Neural progenitor cell (in vitro differentiated cells): ENCODE measurements at places on chromosomes 13 and 19.

- DNase-seq: no peak
Measured at GRCh38 chr13:74105871-74106270, 28.3 kb downstream of the KLF12 start.

DNA sequence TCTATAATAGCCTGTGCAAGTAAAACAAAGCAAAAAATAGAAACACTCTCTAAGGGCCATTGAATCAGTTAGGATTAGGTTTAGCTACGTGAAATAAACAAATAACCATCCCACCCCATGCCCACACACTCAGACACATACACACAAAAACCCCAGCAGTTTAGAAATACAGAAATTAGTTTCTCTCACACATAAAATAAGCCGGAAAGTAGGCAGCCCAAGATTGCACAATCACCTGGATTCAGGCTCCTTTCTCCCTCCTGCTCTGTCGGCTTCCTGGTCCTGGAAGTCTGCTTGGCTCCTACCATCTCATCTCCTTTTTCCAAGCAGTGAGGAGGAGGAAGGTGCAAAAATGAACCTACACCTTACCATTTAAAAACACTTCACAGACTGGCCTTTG is 22.6 kb upstream of the USP12 start:
- no peak for DNase-seq

DNA sequence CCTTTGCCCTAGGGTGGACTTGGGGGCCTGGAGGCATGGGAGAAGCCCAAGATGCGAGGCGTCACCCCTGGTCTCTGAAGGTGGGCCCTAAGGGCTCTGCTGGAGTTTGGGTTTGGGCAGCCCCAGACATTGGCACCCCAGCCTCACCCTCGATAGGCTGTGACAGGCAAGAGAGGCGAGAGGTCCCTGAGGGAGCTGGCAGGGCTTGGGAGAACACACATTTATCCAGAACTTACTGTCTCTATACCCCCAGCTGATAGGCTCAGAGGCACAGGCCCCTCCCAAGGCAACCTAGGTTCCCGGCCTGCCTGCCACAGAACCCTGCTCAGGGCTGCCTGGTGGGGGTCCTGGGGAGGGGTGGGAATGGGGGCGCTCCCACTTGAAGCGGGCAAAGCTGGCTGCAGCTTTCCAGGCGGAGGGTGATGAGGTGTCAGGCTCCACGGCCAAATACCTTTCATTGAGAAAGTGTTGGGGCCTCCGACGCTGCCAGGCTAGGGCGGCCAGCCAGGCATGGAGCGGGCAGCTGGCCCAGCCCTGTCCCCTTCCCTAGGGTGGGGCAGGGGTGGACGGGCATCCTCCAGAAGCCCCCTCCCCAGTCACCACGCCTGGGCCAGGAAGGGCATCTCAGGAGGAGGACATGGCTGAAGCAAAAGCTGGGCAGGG is 9.7 kb downstream of the CILP2 start:
- DNase-seq: no peak

GRCh38 chr13:50452756-50453155 is 390.7 kb downstream of the DLEU7 start:
- DNase-seq: no peak

- DNase-seq: no peak
Measured at GRCh38 chr13:33612641-33613638, 205.0 kb upstream of the RFC3 start.

DNA sequence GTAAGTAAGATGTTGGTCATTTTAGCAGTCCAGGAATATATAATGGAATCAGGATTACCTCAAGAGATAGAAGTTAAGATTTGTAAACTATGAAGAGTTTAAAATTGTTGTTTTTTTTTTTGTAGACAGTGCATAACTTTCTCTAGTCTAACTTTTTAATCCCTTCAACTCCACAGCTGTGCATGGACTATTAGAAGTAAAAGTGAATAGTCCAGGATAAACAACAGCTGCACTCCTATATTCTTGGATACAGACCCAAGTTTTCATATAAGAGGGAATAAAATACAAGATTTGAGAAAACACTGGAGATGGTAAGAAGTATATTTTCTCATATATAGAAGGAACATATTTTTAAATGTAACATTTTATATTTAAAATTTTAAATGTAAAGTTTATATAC is 1509.9 kb downstream of the SLITRK5 start:
- DNase-seq: no peak

DNA sequence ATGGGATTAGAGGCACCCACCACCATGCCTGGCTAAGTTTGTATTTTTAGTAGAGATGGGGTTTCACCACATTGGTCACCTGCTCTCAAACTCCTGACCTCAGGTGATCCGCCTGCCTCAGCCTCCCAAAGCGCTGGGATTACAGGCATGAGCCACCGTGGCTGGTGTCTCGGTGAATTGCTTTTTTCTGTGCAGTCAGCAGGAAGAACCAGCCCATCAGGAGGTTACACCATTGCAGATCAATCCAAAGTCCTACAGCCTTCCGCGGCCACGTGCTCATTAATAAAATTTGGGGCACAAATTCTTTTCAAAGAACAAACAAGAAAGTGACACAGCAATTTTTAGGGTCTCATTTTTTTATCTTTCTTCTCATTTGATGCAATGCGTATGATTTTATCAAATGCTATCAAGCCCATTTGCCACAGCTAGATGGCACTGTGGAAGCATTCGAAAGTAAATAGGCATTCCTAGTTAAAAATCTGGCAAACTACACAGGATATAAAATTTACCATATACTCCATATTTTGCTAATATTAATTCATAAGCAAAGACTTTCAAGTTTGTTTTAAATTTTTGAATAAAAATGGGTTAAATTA is 54.4 kb upstream of the ZNF835 start:
- no peak for DNase-seq

DNA sequence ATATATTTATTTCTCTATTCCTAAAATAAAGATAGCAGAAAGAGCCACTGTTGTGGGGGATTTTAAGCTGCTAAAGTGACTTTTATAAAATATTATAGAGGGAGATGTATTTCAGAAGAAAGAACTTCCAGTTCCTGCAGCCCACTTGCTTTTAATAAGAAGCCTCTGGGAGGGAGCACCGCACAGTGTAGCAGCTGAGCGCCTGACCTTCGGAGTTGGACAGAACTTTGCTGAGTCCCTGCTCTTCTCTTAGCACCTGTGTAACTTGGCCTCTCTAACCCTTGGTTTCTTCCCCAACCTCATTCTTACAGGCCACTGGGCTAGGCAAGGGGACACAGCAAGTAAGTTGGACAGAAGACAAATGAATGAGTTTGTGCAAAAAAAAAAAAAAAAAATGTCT is 34.8 kb upstream of the TPTE2 start:
- no peak for DNase-seq

DNA sequence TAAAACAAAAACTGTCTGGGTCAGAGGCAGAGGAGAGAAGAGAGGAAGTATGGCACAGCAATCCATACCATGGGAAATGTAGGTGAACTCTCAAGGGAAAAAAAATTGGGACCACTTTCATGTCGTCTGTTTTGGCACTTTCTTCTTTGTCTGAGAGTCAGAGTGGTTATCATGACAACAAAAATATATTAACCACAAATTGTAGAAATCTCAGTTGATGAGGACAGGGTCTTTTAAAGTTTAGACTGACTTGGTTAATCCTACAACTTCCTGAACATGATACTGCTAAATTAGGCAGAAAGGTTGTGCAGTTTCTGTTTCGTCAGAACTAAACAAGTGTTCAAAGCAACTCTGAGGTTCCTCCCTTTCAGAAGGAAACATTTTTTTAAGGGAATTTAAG is 15.2 kb downstream of the KLF5 start:
- DNase-seq: no peak

DNA sequence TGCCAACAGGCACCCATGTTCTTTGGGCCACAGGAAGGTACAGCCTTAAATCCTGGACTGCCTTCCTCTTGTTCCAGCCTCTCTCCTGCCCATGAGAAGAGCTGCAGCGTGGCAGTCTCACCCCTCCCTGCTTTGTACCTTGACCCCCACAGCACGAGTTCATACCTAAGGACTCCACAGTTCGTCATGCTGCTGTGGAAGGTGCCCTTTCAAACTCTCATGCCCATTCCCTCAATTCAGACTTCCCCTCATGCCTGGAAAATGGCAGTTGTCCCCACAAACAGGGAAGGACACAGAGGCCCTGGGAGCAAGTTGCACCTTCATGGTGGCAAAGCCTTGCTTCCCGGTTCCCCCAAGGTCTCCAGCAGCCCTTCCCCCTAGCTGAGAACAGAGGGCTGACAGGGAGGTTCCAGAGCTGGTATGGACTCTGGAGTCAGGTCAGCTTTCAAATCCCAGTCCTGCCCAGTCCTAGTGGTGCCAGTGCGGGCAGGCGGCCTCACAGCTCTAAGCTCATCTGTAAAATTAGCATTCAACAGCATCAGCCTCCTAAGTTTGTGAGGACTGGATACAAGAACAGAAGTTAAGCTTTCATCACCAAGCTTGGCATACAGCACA is 8.6 kb downstream of the GSK3A start:
- DNase-seq: no peak

DNA sequence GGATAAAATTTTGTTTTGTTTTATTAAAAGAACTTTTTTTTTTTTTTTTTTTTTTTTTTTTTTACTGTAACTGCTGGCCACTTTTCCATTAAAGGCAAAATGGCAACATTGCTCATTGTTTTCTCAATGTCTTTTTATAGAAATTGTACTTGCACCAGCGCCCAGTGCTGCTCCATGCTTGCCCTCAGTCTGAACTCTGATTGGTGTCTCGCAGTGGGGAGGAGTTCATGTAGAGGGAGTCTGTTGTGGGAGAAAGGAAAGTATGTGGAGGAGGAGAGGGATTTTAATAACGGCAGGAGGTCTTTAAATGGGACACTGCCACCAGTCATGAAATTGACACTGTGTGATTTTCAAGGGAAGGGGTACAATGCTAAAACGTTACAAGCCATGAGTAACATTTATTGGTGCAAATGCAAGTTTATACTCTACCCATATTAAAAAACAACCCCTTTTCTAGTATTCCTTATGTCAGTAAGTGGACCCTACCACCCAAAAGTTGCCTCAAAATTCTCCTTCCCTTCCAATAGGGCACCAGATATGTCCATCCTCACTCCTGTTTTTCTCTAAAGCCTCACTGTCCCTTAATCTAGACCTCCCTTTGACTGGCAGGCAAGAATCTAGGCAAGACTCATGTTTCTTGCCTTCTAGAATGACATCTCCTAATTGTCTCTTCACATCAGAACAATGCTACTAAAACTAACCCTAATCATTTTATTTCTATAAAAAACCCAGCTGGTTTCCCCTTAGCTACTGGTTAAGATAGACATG is 3.2 kb downstream of the RASL11A start:
- DNase-seq: no peak

DNA sequence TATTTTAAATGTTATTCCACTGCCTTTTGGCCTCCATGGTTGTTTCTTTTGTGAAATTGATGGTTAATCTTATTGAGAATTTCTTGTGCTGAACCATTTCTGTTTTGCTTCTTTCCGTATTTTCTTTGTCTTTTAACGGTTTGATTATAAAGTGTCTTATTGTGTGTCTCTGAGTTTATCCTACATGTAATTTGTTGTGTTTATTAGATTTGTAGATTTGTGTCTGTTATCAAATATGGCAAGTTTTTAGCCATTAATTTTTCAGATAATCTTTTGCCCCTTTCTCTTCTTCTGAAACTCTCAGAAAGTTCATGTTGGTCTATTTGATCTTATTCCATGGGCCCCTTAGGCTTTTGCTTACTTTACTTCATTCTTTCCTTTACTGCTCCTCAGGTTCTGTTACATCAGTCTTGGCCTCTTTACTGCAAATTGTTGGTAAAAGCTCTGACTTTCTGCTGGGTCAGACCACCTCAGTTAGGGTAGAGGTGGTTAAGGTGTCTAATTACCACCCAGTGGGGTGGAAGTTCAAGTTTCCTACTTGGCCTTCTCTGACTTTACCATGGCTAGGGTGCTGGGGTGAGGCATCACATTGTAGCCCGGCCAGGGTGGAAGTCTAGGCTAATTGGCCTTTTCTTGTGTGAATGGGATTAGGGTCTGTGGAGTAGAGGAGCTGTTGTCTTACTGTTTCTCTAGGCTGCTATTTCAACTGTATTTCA is 58.3 kb downstream of the ZMYM2 start:
- no peak for DNase-seq
